NCI-H2107 (cell line): ENCODE measurements at places on chromosomes 1 and 21.

DNA sequence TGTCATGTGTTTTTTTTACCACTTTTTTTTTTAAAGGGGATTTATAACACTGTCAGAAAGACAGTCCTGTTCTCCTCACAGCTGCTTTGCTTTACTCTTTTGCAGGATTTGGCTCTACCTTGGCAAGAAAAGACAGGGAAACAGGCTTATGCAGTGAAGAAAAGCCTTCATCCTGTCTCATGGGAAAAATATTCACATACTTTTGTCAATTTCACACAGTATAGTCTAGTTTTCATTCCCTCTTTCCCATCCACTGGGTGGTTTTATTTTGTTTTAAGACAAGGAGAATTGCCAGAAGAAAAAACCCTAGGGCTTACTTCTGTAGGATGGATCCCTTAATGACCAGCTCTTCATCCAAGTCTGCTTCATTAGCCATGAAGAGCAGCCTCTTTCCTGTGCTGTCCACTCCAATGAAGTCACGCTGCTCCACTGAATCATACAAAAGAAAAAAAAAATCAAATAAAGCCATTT is 60.0 kb downstream of the EIF2B3 start:
- DNase-seq, result no peak

DNA sequence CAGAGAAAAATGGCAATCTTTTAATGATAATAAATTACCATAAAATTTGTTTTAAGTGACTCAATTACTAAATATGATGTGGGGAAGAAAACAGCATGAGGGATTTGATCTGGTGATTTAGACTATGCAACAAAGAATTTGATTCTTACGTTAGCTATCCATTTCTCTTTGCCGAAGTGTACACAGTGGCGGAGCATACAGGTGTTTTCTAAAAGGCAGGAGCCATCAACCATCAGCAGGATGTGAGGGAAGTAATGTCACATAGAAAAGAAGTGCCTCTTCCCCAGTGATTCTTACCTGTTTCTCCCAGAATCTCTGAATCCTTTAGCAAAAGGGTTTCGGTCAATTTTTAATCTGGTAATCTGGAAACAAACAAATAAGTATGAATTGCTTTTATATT is 74.3 kb downstream of the TBX15 start:
- DNase-seq, result no peak

- no peak for DNase-seq
Measured at GRCh38 chr1:58316141-58316540, 230.4 kb downstream of the OMA1 start.

- DNase-seq, result no peak
Measured at GRCh38 chr1:89347296-89347695, 16.6 kb upstream of the GBP6 start.

DNA sequence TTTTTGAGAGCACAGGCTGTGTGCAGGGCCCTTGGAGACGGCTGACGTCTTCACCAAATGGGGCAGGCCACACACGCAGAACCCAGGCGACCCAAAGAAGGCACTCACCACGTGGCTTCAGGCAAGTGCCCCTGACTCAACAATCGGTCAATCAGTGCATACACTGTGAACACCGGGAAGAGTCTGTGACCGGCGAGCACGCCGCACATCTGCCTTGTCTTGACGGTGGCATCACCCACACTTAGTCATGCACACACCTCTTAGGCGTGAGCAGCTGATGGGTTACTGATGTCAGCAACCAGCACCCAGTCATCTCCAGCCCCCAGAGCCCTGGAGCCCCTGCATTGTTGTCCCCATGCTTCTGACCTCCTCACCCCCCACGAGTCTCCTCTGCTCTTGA is 4.9 kb upstream of the LRRC3 start:
- DNase-seq, result no peak

DNA sequence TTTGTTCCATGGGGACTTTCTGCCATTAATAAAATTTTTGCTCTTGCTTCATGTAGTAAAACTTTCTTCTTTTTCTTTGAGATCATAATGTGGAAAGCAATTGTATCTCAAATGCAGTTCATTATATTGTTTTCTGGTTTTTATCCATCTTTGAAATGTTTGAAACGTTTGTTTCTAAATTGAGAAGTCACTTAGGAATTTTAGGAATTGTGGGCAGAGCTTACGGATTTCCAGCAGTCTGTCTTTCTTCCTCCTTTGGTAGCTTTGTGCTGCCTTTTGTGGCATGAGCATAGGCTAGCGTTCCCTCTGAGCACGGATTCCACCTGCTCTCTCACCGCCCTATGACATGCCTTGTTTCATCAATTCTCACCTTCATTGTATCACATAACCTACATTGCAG is 2.9 kb upstream of the ST6GALNAC5 start:
- DNase-seq, result no peak

DNA sequence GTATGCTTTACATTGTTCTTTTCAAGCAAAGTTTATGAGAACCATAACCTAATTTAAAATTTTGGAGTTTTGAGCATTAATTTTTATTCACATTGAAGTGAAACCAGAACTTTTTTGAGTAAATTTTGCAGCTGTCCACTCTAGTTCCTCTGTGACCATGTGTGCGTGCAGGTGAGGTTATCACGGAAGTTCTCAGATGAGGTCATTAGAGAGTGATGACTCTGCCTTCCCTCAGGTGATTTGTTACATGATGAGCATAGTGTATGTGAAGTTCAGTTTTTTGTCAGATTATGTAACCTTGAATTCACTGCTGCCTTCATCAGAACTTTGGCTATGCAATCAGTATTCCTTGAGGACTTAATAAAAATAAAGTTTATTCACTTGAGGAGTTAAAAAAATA is 828.2 kb downstream of the ADGRL2 start:
- no peak for DNase-seq

DNA sequence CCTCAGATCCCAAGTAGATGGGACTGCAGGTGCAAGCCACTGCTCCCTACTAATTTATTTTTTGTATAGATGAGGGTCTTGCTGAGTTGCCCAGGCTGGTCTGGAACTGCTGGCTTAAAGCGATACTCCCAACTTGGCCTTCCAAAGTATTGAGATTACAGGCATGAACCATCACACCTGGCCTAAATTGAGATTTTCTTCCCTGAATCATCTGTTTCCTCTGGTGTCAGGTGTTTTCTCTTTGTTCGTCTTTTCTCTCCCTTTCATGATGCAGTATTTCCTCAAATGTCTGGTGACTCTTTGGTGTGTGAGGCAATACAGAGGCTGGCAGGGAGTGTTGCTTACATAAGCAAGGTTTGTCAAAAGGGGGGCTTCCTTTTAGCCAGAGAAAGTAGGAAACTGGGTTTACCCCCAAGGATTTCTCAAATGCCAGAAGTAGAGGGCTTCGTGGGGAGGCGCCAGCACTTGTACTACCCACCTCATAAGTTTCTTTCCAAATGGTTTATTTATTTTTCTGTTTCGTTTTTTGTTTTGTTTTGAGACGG is 27.6 kb downstream of the CLDN14 start:
- DNase-seq, result no peak

DNA sequence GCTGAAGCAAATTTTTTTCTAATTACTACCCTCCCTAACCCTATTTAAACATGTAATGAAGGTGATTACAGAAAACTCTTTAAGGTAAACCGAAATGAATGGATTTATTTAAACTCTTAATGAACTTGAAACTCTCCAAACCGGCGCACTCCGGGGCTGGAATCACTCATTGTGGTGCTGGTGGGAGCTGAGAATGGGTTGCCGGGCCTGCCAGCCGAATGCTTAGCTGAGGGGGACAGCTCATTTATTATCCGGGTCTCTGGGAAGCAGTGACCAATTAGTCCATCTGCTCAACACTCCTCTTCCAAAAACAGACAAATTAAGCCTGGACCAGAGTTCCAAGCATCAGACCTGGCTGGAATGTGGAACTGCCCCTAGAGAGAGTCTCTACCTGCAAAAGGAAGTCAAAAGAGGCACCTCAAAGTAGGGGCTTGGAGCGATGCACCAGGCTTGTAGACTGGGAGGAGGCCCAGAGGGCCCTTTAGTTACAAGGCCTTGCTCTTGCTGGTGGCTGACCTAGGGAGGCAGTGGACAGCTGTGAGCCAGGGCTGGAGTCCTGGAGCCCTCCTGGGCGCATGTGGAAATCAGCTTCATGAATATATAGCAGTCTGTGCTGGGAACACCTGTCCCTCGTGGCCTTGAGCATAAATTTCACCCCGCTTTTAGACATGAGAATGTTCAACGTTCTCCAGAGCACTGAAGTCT is 320.7 kb downstream of the AJAP1 start:
- no peak for DNase-seq

GRCh38 chr1:228350179-228350742 is 56.4 kb downstream of the TRIM11 start:
- DNase-seq, result no peak

DNA sequence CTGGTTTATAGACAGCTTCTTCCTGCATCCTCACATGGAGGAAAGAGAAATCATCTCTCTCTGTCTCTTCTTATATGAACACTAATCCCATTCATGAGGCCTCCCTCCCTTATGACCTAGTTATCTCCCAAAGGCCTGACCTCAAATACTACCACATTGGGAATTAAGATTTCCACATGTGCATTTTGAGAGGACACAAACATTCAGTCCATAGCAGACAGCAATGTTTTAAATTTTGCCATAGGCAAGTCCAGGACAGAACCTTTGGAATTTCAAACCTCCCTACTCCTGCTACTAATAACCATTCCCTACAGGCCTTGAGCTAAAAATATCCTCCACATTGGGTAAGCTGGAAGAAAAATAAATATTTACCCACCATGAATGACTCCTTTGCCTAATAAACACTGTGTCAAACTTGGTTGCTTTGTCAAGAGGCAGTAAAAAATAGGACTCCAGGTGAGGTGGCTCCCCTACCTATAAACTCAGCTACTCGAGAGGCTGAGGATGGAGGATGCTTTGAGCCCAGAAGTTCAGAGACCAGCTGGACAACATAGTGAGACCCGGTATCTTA is 113.7 kb downstream of the ZNF281 start:
- no peak for DNase-seq

GRCh38 chr1:76857973-76858372 is 9.3 kb upstream of the ST6GALNAC5 start:
- DNase-seq, result no peak

GRCh38 chr1:16978567-16979474 is 1.6 kb downstream of the MFAP2 start:
- no peak for DNase-seq

DNA sequence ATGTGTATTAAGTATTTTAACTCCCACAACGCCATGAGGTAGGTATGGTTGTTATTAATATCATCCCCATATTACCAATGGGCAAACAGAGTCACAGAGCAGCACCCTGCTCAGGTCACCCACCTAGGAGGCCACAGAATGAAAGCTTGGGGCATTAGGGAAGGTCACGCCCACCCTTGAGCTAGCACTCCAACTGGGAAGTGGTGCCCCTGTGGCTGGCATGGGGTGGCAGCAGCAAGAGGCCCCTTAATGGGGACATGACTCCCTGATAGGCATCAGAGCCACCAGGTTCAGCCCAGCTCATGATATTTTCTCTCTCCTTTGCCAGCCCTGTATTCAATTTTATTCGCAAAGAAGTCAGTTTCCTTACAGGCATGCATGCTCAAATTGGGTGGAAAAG is 90.6 kb downstream of the DMRTB1 start:
- DNase-seq, result no peak

DNA sequence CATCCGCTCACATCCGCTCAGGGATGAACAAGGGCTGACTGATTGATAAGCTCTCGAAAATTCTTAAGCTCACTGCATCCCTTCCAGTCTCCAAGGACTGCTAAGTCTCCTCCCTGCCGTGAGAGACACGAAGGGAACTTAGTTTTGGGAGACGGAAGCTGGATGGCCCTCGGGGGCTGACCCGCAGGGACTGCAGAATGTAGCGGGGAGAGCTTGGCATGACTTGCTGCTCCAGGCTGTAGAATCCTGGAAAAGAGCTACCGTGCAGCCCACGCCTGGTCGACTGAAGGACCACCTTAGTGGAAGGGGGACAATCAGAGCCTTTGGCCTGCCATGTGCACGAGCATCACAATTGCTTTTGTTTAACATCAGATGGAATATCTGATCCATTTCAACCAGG is 5.3 kb downstream of the ANKRD65 start:
- no peak for DNase-seq

GRCh38 chr1:166952002-166952746 is 23.2 kb downstream of the ILDR2 start:
- no peak for DNase-seq
